ENCODE measurements at places on chromosomes 1 and 21. TPM values are rescaled to one million over a fixed set of nuclear protein-coding genes. Genes with fewer than 3 reads are reported as not detected.

Gene PTPN22
- 54.4 TPM for total RNA-seq

- no peak for DNase-seq
Measured at GRCh38 chr21:34909492-34910292, 139.4 kb downstream of the RUNX1 start.

- no peak for DNase-seq
Measured at GRCh38 chr1:192878249-192878648, 69.4 kb downstream of the RGS2 start.

- DNase-seq: peak; percentile 45
Measured at GRCh38 chr1:181089017-181089675, 646 bp downstream of the IER5 start.

Gene TDRD5
- not detected for total RNA-seq

- no peak for DNase-seq
Measured at GRCh38 chr21:30760776-30761175, 5.5 kb upstream of the KRTAP21-1 start.

Gene RNF2
- total RNA-seq: 20.6 TPM

Gene ESRRG
- total RNA-seq: not detected

Gene REN
- not detected for total RNA-seq

Gene SLFNL1
- total RNA-seq: 0.39 TPM

Gene COL16A1
- total RNA-seq: 0.21 TPM

DNA sequence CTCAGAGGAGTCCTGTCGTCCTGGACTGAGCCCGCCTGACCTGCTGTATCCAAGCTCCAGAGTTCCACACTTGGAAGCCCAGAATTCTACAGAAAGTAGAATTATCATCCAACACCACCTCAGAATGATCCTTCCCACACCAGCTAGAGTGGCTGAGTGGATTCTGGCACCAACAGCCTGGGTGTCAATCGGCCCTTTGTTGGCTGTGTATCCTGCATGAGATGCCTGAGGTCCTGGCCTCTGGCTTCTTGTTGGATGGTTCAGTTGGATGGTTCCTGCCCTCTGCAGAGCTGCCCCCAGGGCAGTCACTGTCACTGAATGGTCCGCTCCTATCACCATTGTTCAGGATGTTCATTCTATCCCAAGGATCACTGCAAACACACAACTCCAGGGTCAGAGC lies 49.8 kb downstream of the PGBD5 start:
- no peak for DNase-seq

GRCh38 chr21:45224189-45224938 lies 63.3 kb downstream of the POFUT2 start:
- DNase-seq: no peak

DNA sequence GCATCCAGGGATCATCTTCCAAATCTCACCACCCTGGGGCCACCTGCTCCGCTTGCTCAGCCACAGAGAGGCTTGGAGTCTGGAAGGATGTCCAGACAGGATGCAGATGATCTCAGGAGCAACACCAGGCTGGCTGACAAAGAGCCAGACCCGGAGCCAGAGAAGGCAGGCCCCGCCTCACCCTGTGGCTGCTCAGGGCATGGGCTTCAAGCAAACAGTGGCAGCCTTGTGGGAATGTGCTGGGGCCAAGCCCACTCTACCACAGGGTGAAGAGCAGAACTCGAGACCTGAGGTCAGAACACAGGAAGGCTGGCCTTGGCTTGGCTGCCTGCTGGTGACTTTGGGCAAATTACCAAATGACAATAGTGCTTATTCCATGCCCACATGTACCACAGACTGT lies 45.5 kb downstream of the MRPL37 start:
- DNase-seq: no peak

DNA sequence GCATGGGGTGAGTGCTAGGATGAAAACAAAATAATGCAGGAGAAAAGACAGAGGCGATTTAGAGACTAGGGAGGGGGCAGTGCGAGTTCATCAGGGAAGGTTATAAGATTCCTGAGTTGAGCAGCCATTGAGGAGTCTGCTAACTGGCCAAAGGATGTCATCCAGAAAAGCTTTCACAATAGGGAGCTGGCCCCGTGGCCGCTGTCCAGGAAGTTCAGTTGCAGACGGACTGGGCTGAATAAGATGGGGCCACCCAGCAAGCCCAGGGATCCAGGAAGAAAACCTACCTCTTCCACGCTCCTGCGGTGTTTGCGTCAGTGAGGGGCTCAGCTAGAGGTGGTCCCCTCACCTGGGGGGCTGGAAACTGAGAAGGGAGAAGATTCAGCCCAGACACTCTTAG lies 4.0 kb upstream of the PKP1 start:
- no peak for DNase-seq

Gene LRRIQ3
- 1.6 TPM for total RNA-seq

DNA sequence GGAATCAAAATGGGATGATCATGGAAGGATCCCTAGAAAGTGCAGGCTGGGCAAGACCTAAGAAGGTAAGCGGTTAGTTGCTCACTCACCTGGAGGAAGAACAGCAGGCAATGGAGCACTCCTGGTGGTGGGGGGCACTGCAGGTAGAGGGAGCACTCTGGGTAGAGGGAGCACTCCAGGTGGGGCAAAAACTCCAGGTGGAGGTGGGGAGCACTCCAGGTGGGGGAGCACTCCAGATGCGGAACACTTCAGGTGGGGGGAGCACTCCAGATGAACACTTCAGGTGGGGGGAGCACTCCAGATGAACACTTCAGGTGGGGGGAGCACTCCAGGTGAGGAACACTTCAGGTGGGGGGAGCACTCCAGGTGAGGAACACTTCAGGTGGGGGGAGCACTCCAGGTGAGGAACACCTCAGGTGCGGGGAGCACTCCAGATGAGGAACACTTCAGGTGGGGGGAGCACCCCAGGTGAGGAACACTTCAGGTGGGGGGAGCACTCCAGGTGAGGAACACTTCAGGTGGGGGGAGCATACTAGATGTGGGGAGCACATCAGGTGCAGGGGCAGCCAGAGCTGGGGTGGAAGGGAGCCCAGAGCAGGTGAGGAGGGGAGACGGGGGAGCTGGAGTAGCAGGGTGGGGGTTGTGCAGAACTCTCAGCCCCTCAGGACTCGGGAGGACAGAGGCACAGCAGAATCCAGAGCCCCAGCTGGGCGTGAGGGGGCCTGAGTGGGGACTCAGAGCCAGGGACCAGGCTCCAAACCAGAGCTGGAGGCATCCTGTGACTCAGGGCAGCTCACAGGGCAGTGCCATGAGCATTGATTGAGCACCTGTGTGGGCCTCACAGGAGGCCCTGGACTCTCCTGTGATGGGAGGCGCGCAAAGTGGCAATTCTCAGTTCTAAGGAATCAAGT lies 37.7 kb upstream of the COL6A1 start:
- DNase-seq: no peak

- no peak for DNase-seq
Measured at GRCh38 chr1:188425687-188426086, 1596.9 kb downstream of the PLA2G4A start.

Data from activated naive CD4-positive, alpha-beta T cell treated with anti-CD3 and anti-CD28 coated beads, Interleukin-2, amount 50 U/mL, for 72 hours (primary cell).